ENCODE measurements at places on chromosomes 13 and 19.

DNA sequence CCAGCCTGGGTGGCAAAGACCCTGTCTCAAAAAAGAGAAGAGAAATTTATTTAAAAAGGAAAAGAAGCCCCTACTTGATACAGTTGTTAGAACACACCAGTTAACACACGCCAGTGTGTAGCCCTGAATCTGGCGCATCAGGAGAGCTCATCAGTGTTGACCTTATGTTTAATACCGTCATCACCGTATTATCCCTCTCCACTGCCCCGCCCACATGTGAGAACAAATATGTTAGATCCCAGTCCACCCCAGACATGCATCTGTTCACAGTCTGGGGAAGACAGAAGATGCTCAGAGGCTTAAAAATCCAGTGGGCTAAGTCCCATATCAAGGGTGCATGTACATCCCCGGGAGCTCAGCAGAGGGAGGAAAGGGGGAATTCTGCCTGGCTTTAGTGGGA is 155.2 kb downstream of the DPF1 start:
- DNase-seq: no peak

- no peak for DNase-seq
Observed at GRCh38 chr13:74966814-74967424, 515.0 kb downstream of the TBC1D4 start.

- no peak for DNase-seq
Observed at GRCh38 chr13:21735701-21736401, 65.0 kb downstream of the FGF9 start.

GRCh38 chr13:24288870-24289269 is 20.5 kb upstream of the C1QTNF9 start:
- DNase-seq: no peak
